ENCODE measurements at places on chromosomes 4 and X. TPM values are rescaled to one million over a fixed set of nuclear protein-coding genes. Genes with fewer than 3 reads are reported as not detected.

GRCh38 chr4:114941503-114941902, 171.9 kb downstream of the NDST4 start:
- no peak overlapping the region for H3K4me3 ChIP-seq
- no peak overlapping the region for H3K27ac ChIP-seq
- no peaks in the 10 kb centered on the region for H3K27me3 ChIP-seq
- H3K4me1 ChIP-seq = no peaks in the 10 kb centered on the region
- H3K36me3 ChIP-seq = no peaks in the 10 kb centered on the region

REELD1 gene
- total RNA-seq = 0.79 TPM

MAP3K15 gene
- total RNA-seq = 0.83 TPM

SPOCK3 gene
- not detected for total RNA-seq

SPON2 gene
- total RNA-seq = 8.2 TPM

CCKAR gene
- not detected for total RNA-seq

All from activated T-cell treated with anti-CD3 and anti-CD28 coated beads, Interleukin-2, amount 50 U/mL, for 72 hours (primary cell).